ENCODE measurements at places on chromosomes 11 and 22.

GRCh38 chr11:111169367-111169766, 76.2 kb upstream of the POU2AF2 start:
- DNase-seq: no peak

DNA sequence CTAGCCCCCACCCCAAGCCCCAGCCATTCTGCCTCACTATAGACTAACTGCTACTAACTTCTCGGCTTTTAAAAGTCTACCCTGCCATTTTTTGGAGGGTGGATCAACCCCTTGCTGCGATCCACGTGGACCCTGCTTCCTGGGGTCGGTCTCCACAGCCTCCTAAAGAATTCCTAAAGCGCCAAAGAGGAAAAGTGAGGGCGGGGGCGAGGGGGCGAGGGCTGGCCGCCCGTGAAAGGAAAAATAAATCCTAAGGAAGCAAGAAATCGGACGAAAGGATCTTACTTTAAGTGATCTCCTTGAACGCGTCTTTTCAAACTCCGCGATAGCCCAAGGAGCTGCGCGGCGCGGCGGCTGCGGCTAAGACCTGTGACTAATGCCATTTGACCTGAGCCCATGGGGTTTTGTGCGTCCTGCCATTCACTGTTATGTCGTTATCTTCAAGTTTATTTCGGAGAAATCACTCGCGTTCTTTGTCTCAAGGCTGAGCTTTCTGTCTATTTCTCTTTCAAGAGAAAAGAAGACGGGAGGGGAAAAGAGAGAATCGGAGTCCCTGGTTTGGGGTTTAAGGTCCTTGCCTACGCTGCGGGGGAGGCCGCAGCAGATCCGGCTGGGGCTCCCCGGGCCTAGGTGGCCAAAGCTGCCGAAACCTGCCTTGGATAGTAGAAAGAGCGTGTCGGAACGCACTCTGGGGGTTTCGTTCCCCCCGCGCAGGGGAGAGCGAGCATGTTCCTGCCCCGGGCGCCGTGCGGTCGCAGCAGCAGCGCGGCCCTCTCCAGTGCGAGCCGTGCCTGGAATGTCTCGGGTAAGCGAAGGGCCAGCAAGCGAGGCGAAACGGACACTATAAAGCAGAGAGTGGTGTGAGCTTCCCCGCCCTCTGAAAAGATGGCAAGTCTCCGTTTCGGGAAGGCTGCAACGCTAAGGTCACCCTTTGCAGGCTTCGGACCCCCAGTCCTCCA, 2.8 kb upstream of the DBX1 start:
- DNase-seq: no peak

DNA sequence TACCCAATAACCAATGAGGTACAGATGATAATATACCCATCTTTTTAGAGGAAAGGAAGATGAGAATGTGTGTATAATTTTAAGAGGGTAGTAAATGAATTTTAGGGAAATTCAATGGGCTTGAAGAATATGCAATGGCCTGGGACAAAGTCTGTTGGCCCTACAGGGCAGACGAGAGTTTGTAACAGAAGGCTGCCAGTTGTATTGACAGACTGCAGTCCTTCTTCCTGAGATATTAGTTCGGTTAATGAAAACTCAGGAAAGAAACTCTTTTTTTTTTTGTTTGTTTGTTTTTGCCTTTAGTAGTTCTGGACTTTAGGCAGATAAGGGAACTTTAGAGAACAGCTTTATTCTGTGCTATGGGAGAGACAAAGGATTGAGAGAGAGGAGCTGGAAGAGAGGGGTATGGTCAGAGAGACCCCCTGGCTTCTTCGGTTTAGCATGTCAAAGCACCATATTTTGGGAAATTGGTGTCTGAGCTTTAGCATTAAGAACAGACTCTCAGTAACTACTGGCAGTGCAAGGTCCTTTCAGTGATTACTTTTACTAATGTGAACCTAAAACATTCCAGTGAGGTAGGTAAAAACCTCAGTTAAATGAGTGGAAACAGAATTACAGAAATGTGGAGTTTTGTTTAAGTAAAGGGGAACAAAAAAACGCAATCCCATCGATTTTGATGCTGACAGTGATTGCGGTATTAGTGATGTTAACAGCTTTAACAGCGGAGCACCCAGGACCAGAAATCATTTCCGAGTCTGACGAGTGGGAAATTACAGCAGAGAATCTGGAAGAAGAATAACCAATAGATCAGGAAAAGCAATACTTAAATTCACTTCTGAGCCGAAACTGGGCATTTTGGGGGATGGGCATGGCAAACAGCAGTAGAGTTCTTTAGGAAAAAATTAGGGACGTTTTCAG, 644 bp upstream of the NAALAD2 start:
- DNase-seq: no peak

GRCh38 chr11:77959434-77959833, 35.0 kb downstream of the INTS4 start:
- DNase-seq: no peak

DNA sequence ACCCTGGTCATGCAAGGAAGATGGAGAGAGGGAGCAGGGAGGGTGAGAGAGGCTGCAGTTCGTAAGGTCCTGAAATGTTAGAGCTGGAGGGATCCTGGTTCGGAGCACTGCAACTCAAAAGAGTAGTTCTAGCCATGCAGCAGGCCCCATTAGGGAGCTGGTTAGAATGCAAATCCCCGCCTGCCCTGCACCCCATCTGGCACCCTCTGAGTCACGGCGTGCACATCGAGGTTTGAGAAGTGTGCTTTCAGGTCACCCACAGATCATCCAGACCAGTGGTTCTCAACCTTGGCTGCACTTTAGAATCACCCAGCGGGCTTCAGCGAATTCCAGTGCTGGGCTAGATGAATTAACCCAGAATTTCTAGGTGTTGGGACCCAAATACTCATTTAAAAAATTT, 48.2 kb downstream of the ST3GAL4 start:
- no peak for DNase-seq

DNA sequence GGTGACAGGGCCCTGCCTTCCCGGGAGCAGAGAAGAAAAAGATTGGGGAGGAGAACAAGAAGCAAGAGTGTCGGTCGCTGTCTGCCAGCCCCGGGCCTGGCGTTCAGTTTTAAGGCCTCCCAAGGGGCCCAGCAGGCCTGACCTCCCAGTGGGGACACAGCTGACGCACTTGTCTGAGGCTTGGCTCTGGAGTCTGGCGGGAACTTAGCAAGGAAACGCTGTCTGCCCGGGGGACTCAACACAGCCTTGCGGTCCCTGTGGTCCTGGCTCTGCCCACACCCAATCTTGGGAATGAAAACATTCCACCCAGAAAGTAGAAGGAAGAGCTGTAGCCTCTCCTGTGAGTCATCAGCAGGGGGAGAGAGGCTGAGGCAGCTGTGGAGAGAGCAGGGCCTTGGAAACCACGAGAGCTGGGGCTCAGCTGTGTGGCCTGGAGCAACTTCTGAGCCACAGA, 54.4 kb downstream of the TRAF6 start:
- DNase-seq: no peak

DNA sequence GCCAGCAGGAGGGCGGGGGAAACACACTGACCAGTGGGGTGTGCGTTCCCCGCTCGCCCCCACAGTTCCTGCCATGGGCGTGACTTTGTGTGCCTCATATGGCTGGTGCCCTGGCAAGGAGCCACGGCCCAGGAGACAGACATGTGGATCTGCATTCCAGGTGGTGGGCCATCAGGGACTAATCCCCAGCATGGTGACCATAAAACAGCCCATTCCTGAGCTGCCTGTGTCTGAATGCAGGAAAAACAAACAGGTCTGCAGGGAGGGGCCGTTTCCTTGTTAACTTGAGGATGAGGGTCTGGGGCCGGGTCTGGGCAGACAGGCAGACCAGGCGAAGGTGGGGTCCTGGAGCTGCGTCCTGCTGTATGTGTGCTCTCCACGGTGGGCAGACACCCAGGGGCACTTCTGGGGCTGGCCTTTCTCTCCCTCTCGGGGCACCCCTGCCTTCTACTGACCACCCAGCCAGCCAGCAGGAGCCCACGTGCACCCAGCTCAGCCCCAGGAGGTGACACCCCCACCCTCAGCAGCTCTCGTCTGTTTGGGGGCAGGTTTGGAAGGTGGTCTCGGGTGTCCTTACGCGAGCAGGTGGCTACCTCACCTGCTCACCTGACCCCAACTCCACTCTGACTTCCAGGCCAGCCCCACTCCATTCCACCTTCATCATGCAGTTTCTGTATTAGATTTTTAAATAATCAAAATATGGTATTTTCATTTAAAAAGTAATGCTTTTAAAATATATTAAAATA, 120.3 kb downstream of the KCNQ1OT1 start:
- no peak for DNase-seq

- no peak for DNase-seq
Measured at GRCh38 chr11:96234866-96235441, 108.0 kb downstream of the MAML2 start.

- DNase-seq: peak; percentile 64
Measured at GRCh38 chr22:44620129-44620840, 81.7 kb upstream of the PRR5 start.

DNA sequence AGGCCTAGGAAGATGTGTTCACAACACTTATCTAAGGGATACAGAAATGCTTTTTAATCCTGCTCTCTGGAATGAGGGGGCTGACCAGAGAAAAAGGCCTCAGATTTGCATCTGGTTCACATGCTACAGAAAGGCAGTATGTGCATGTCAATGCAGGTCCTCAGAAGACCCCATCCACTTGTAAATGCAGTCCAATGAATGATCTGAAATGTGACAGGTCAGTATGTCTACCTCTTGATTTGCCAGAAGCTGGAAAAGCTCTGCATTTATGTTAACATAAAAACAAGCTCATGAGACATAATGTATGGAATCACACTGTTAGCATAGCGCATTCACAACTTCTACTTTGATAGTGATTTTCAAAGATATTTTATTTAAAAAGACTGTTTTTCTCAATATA, 367.4 kb upstream of the CHORDC1 start:
- DNase-seq: no peak

- no peak for DNase-seq
Measured at GRCh38 chr11:64802370-64803157, 450 bp downstream of the MAP4K2 start.

GRCh38 chr11:128720522-128720985, 26.7 kb downstream of the FLI1 start:
- DNase-seq: no peak

DNA sequence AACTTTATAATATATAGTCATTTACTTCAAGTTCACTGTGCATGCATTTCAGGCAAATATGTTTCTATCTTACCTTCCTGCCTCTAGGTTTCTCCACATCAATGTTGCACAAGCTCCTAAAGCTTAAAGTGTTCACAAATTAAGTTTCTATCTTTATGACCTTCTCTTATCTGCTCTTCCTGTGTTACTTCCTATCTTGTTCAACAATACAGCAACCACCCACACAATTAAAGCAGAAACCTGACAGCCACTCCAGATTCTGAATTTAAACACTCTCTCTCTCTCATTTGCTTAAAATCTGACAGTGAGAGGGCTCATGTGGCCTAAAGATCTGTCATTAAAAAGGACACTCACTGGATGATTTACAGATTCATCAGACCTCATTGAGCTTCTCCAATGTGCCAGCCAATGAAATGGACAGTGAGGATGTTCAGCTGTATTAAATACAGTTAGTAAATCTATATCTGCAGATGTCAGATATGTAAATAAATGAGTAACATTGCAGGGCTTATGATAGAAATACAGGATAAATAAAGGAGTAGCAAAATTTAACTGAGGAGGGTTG, 10.9 kb downstream of the PDGFD start:
- DNase-seq: no peak

DNA sequence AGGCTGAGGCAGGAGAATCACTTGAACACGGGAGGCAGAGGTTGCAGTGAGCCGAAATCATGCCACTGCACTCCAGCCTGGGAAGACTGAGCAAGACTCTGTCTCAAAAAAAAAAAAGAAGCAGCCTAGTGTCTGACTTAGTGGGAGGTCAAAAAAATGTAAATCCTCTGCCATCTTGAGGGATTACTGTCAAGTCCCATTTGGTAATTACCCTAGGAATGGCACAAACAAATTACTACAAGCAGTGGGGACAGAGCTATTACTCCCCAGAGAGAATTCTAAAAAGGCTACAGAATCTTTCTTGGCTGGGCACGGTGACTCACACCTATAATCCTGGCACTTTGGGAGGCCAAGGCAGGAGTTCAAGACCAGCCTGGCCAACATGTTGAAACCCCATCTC, 3.8 kb downstream of the SERPING1 start:
- no peak for DNase-seq

DNA sequence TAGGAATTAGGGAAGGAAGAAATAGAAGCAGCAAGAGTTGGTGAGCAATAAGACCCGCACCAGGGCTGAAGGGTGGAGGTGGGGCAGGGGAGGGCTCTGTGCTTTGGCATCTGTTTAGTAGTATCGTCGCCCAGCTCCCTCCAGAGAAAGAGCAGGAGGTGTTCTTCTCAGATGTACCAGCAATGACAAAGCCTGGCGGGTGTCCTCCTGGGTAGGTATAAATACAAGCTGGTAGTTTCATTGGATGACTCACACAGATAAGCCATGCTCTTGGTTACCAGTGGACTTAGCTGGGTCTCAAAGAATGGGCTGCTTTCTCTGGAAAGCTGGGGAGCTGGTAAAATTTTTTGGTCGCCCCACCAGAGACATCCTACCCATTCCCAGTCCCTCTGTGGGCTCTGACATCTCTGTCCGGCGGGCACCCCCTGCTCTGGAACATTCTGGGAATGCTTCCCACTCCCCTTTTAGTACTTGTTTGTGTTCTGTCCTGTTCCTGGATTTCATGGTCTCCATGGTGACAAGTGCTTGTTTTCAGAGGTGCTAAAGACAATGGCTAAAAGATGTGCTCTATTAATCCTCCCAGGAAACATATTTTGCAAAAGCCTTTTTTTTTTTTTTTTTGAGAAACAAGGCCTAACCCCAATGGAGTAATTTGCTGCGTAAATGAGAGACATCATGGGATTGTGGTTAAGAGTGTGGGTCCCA, 15.4 kb upstream of the TUBA8 start:
- DNase-seq: no peak

DNA sequence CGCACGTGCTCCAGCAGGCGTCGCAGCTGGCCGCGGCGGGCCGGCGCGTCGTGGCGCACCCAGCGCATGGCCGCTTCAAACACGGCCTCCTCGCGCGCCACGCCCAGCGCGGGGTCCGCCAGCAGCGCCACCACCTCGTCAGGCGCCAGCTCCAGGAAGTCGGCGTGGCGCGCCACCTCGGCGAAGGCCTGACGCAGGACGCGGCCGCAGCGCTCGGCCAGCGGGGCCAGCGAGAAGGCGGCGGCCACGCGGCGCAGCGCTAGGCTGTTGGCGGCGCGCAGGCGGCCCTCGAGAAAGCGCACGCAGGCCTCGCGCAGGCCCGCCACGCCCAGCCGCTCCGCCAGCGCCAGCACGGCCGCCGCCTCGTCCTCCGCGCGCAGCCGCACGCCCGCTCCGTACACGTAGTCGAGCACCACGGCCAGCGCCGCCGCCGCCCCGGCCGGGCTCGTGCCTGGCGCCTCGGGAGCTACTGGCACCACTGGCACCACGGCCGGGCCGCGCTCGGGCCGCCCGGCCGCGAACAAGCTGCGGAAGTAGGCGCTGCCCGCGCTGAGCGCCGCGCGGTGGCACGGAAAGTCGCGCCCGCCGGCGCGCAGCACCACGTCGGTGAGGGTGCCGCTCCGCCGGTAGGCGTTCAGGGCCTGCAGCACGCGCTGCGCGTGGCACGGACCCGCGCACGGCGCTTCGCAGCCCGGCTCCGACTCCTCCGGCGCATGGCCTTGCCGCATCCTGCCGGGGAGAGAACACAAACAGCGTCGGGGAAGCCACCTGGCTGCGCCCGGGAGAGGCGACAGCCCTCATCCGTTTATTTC, 2.9 kb downstream of the KLHL35 start:
- DNase-seq: peak; percentile 47

- DNase-seq: no peak
Measured at GRCh38 chr11:85680897-85681296, 5.1 kb downstream of the CCDC89 start.

GRCh38 chr22:50236731-50237409, 8.0 kb downstream of the TUBGCP6 start:
- DNase-seq: no peak

GRCh38 chr11:124743050-124743449, 3.3 kb downstream of the NRGN start:
- DNase-seq: no peak

- DNase-seq: no peak
Measured at GRCh38 chr22:35957589-35957988, 71.0 kb downstream of the RBFOX2 start.

Measured in activated CD4-positive, alpha-beta T cell treated with anti-CD3 and anti-CD28 coated beads for 24 hours (primary cell).